Omental fat pad (tissue), 4 donors: ENCODE measurements at places on chromosomes 5 and 9. TPM values are rescaled to one million over a fixed set of nuclear protein-coding genes. Genes with fewer than 3 reads are reported as not detected.

- no peak for DNase-seq
These were observed 302.2 kb downstream of the ISL1 start for GRCh38 chr5:51685419-51685818.

- no peak for DNase-seq
These were observed 78.5 kb downstream of the ERCC6L2 start for GRCh38 chr9:95953986-95954385.

DNA sequence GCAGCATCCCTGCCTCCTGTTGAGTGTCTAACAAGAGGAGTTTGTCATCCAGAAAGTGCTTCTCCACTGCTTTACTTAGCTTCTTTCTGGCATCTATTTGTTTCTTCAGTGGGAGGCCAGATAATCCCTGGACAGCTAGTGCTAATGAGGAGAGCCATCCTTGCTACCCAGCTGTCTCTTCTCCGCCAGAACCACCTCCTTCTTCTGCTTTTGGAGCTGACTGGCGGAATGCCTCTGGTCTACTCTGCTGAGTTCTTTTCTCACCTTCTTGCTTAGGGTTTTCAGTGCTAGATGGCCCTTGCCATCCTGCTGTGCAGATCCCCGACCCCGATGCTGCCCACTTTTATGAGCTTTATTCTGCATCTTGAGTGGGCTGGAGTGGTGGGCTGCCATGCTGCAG lies 145.8 kb downstream of the GPBP1 start:
- DNase-seq: no peak

DNA sequence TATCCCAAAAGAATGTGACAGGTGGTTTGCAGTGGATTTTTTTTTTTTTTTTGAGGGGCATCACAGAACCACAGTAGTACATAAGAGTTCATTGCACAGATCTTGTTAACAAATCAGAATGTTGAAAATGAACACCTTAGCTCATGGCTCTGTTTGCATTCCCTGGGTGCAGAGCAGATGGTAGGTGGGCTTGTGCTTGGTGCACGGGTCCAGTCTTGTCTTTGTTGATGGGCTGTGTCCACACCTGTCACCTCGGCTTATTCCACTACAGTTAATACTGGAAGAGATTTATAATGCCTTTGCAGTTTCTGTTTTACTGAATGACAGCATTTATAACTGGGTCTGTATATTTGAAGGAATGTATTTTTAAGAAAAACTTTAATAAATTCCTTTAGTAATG lies 146.6 kb downstream of the KDM4C start:
- no peak for DNase-seq

- no peak for DNase-seq
These were observed 16.3 kb upstream of the RAD23B start for GRCh38 chr9:107266624-107267368.

DNA sequence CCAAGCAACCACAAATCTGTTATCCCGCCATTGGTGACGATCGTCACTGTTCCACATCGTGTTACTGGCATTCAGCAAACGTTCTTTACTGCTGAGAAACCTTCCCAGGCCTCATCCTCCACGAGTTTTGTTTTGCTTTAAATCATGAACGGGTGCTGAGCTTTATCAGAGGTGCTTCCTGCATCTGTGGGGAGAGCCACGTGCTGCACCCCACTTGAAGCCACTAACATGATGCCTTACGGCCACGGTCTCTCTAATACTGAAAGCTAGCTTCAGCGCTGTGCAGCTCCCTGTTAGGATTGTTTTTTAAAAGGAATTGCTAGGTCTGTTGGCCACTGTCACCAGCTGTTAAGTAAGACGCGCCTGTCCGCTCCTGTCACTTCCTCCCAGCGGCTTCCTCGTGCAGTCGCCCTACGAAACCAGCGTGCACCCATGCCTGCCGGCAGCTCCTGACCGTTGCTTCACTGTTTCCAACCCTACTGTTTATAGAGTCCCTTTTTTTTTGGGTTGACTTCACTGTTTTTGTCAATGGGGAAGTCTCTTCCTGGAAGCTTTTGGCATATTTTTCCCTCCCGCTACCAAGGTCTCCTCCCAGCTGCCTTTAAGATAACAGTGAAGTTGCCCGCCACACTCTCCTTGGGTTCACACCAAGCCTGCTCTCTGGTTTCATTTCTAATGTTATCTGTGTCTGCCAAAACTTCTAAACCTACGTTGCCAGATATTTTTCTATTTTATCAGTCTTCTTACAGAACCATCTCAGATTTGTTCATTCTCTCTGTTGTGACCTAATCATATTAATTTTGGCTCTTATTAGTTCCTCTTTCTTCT lies 20.3 kb downstream of the LPCAT1 start:
- no peak for DNase-seq

GRCh38 chr5:53819482-53819881 lies 259.0 kb downstream of the NDUFS4 start:
- DNase-seq: no peak

DNA sequence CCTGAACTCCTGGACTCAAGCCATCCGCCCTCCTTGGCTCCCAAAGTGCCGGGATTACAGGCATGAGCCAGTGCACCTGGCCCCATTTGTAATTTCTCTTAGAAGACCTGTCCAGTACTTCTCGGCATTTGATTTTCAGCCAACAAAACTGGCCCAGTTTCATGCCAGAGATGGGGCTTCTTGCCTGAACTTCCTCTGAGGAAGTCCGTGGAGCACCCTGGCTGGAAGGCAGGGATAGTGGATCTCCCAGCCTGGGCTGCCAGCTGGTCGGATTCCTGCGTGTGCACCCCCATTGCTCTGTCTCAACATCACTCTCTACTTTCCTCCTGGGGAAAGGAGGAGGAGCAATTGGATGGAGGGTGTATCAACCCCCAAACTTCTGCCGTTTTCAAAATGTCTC lies 39.0 kb downstream of the FAM78A start:
- no peak for DNase-seq

- no peak for DNase-seq
These were observed 47.4 kb upstream of the OLFM1 start for GRCh38 chr9:135039916-135040645.

DNA sequence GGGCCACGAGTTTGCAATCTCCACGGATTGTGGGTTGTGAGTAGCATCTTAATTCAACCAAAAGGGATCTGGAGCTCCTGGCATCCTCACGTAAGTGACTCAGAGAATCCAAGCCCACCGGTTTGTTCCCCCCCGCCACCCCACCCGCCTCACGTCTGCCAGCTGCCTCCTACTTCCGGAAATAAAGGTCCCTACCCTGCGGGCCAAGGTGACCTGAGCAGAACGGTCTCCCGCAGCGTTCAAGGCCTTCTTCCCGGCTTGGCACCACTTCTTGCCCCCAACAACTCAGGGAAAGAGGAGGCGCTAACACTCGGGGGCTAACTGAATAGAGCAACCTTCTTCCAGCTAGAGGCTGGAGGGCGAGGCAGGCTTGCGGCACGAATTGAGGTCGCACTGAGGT lies 8.8 kb upstream of the GPRIN1 start:
- no peak for DNase-seq

GRCh38 chr5:73442231-73442811 lies 6.3 kb downstream of the FOXD1 start:
- no peak for DNase-seq

- DNase-seq: no peak
These were observed 281.1 kb upstream of the PCSK5 start for GRCh38 chr9:75609401-75609800.

DNA sequence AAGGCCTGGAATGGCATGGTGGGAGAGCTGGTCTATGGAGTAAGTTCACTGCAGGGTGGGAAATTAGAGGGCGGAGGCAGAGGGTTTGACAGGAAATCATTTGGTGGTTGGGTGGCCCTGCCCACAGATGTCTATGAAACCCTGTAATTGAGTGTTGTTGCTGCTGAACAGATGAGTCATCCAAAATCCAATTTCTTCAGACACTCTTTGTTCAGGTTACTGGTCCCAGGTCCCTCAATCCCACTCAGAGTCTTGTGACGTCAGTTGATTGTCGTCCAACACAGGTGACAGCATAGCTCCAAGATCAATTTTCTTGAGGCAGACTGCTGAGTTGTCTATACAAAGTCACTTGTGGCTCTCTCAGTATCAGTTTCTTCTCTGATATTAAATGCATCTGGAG lies 208.6 kb downstream of the GRIA1 start:
- no peak for DNase-seq

GRCh38 chr5:7877851-7878250 lies 8.9 kb downstream of the MTRR start:
- no peak for DNase-seq

DNA sequence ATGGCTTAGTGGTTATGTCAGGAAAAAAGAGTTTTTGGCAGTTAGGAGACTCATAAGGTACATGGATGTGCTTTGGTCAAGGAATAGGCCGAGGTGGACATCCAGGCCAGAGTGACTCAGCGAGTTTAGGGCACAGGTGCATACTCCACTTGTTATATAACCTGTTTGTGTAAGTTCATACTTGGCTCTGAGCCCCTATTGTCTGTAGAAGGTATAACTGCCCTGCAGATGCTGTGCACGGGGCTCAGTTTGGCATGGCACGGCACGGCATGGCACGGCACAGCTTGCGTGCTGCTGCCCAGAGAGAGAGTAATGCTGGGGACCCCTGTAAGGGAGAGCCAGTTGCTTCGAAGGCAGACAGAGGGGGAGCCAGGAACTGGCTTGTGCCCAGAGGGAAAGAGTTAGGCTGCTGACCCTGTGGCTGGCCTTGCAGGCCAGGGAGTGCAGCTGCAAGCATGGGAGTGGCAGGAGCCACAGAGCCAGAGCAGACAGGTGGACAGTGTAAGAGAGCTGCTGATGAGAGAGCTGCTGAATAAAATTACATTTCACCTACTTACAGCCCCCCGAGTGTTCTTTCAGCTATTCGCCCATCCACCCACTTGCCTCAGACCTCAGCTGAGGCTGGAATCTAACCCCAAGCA lies 32.2 kb downstream of the GCNT4 start:
- DNase-seq: no peak

GRCh38 chr9:133109931-133110650 lies 10.9 kb downstream of the RALGDS start:
- DNase-seq: no peak

- no peak for DNase-seq
These were observed 111.9 kb downstream of the FEM1C start for GRCh38 chr5:115432691-115433090.

S100Z gene
- 1.7 TPM for total RNA-seq

NR5A1 gene
- not detected for total RNA-seq

PTGR1 gene
- total RNA-seq: 28.0 TPM

GABRP gene
- 0.69 TPM for total RNA-seq

DNM1 gene
- total RNA-seq: 14.3 TPM

REEP2 gene
- 0.84 TPM for total RNA-seq

LHX6 gene
- 9.8 TPM for total RNA-seq
